Non-pigmented ciliary epithelial cell (primary cell): ENCODE measurements at places on chromosomes 1 and 21.

GRCh38 chr1:61851235-61851634 lies 109.0 kb downstream of the PATJ start:
- DNase-seq: no peak

GRCh38 chr1:197862671-197863070 lies 39.8 kb upstream of the C1orf53 start:
- DNase-seq: no peak

GRCh38 chr1:161071886-161072371 lies 2.2 kb upstream of the ARHGAP30 start:
- DNase-seq: no peak

DNA sequence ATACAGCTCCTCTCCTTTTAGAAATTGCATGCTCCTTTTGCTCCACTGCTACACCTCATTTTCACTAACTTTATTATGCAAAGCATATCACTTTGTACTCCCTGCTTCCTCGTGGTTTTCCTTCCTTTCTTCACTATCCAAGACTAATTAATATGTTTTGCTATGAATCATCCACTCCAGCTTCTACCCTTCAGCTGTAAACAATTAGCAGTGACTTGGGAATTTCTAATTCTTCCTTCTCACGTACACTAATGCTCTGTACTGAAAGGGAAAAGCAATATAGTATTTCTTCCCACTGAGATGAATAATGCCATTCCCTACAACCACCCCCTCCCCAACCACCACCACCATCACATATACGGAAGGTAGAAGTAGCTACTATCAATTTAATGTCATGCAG lies 1917.0 kb downstream of the MRPL39 start:
- DNase-seq: no peak

DNA sequence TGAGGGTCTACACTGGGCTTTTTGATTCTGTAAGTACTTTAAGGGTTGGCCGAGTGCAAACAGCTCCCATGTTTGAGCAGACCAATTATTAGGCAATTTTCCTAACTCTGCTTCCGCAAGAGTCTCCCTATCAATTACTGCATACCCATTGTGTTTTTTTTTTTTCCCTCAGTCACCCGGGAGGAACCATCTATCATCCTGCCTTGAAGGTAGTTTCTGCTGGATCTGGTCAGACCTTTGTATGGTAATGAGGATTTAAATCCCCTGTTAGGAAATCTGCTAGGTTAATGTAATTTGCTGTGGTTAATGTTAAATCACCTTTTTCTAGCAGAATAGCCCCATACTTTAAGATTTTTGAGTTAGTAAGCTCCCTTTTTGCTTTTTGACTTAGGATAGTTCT lies 40.8 kb upstream of the WARS2 start:
- no peak for DNase-seq

DNA sequence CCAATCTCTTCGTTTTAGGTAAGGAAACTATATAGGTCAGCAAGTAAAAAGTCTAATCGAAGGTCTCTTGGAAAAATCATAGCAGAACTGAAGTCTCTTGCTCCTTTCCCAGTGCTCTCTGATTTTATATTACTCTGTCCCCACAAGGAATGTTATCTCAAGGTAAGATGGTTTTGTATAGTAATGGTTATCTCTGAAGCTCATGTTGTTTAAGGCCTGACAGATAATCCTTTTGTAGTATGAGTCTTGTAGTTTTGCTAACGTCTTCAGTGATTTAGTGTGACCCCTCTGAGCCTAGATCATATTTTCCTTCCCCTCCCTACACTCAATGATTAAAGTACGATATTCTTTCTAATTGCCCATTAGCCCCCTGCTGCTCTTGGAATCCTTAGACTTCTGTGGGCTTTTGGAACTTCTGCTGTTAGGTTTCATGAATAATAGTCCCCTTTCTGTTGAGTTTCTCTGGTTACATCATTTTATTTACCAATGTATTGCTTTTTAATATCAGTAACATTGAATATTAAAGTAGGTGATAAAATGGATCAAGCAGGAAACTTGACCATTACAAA lies 52.1 kb downstream of the CNST start:
- no peak for DNase-seq

- no peak for DNase-seq
Observed at GRCh38 chr1:161907265-161907664, 116.4 kb downstream of the OLFML2B start.

- no peak for DNase-seq
Observed at GRCh38 chr1:54004481-54005049, 13.4 kb downstream of the LDLRAD1 start.

- DNase-seq: no peak
Observed at GRCh38 chr1:233261206-233261605, 34.3 kb downstream of the PCNX2 start.

- DNase-seq: peak; percentile 27
Observed at GRCh38 chr1:191963286-191963685, 195.0 kb upstream of the RGS18 start.

- DNase-seq: no peak
Observed at GRCh38 chr1:163170975-163171676, 31.6 kb downstream of the RGS5 start.
